AG10803 (cell line): ENCODE measurements at places on chromosomes 11 and 22.

DNA sequence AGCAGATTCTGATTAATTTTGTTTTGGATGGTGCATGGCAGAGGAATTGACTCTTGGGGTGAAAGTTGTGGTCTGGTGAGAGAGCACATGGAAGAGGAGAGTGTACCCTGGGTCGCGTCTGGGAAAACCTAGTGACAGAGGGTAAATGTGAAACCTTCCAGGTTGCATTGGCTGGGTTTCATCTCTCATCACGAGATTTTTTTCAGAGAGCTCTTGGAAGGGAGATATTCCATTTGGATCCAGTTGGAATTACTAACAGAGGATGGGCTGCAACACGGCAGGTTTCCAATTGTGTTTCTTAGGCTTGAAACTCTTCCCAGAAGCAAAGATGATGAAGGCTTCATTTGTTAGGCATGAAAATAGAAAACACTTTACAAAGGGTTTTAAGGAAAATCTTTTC lies 109.7 kb upstream of the MTMR2 start:
- no peak for DNase-seq

DNA sequence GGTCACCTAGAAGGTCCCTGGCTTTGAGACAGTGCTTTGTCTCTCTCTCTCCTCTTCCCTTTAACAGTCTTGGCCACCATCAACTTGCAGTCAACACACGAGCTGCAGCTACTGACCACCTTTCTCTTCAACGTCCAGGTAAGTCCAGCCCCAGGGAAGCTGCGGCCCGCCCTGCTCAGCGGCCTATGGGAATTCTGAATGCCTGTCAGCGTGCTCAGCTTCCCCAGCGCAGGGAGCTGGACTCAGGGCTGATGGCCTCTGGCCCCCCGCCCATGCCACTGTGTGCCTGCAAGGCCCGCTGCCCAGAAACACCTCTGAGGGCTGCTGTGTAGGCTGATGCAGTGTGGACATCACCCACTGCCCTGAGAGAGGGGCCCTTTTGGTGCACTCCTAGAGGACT lies 32.5 kb downstream of the GLB1L2 start:
- DNase-seq: no peak

DNA sequence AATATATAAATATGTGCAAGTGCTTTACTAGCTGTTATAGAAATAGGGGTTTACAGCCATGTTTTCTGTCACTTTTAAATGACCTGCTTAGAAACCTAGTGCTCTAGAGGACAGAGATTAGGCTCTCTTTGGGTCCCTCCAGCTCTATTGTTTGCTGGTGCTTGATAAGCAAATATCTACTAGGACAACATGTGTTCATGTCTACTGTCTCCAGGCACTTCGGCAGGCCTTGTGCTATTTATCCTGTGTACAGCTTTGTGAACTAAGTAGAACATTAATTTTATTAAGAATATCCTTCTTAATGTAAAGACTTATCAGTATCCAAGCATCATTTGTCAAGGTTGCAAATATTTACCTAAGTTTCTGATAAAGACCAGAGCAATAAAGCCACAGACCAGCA lies 11.9 kb upstream of the RASSF10 start:
- DNase-seq: no peak

DNA sequence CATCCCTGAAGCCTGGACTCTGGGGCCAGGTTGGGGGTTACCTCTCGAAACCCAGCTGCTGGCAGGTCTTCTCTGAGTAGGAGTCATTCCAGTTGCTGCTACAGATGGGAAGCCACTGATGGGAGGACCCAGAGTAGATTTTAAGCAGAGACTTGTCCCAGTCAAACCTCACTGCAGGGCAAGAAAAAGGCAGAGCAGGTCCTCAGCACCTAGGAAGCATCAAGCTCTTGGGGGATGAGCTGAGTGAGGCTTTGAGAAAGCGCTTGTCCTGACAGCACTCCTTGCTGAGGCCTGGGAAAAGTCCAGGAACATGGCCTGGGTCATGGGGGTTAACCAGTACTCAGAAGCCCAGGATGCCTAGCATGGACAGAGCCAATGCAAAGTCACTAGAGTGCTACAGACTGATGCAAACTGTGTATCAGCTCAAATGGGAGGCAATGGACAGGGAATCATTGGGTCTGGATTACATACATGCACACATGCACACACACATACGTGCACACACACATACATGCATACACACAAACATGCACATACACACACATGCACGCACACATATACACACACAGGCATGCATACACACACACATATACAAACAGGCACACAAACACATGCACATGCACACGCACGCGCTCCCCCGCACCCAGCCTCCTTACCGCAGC lies 15.3 kb downstream of the TMPRSS13 start:
- DNase-seq: no peak

GRCh38 chr11:16793511-16793910 lies 55.1 kb downstream of the C11orf58 start:
- no peak for DNase-seq

DNA sequence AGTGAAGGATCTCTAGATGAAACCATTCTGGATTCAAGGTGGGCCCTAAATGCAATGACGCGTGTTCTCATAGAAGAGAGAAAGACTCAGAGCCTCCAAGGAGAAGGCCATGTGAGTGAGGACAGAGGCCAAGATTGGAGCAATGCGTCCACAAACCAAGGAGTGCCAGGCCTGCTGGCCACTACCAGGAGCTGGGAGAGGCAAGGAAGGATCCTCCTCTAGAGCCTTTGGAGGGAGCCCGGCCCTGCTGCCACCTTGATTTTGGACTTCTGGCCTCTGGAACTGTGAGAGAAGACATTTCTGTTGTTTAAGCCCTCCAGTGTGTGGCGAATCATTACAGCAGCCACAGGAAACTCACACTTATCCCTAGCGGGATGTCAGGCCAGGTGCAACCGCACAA lies 52.7 kb upstream of the SHANK2 start:
- no peak for DNase-seq

- peak; percentile 12 for DNase-seq
Observed at GRCh38 chr11:88680806-88681205, 343.3 kb upstream of the CTSC start.

DNA sequence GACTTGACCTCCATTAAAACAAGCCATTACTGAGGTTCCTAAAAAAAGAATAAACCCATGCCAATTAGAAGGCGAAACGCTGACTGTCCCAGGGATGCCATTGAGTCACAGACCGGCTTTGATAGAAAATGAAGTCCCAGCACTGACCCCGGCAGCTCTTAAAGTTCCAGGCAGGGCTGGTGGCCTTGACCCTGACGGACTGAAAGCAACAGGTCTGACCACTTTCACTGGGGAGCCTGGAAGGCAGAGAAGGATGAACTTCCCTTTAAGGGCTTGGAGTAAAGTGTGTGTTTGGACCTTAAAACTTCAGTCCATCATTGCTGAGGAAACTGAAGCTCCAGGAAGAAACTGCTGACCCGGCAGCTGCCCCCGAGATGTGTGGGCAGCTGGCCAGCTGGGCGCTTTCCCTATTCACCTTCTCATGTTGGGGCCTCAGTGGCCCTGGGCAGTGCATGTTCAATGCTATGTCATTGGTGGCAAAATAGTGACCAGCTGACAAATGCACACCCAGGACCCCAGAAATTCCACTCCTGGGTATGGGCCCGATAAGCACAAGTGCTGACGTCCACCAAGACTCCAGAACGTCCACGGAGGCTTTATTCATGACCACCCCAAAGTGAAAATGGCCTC lies 18.9 kb upstream of the EFCAB6 start:
- no peak for DNase-seq

DNA sequence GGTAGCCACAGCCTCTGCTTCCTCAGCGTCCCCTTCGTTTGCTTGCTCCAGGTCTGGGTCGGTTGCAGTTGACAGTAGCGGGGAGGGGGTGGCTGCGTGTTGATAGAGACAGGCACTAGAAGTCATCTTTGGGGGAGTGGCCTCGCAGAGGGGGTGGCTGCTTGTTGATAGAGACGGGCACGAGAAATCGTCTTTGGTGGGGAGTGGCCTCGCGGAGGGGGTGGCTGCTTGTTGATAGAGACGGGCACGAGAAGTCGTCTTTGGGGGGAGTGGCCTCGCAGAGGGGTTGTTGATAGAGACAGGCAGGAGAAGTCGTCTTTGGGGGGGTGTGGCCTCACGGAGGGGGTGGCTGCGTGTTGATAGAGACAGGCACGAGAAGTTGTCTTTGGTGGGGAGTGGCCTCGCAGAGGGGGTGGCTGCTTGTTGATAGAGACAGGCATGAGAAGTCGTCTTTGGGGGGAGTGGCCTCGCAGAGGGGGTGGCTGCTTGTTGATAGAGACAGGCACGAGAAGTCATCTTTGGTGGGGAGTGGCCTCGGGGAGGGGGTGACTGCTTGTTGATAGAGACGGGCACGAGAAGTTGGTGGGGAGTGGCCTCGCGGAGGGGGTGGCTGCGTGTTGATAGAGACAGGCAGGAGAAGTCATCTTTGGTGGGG lies 328.3 kb downstream of the TBC1D22A start:
- DNase-seq: peak; percentile 74

DNA sequence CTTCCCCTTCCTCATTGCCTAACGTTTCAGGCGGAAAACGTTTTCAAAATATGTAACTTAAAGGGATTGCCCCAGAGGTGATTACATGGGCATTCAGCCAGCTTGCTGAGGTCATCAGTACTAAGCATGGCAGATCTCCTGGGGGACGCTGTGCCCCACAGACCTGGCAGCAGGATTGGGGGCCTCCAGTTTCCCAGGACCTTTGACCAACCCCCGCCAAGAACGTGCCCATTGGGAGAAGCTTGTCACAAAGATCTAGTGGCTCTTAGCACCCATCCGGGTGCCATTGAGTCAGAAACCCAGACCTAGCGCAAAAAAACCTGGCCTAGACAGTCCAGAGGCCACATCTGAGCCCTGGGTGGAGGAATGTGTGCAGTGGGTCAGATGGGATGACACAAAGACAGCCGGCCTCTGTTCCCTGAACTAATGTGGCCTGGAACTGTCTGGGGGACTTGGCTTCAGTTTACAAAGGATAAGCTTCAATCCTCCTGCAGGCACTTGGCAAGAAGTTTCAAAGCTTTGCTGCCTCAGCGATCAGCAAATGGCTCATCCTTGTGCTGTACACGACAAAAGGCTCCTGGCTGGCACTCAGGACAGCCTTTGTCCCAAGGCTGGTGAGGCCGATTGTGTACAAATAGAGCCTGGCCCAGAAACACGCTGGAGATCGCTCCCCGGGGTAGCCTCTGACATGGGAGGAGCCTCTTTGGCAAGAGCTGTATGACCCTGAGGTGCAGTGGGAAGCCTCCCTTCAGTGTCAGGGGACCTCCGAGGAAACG lies 9.5 kb downstream of the C1QTNF6 start:
- no peak for DNase-seq

DNA sequence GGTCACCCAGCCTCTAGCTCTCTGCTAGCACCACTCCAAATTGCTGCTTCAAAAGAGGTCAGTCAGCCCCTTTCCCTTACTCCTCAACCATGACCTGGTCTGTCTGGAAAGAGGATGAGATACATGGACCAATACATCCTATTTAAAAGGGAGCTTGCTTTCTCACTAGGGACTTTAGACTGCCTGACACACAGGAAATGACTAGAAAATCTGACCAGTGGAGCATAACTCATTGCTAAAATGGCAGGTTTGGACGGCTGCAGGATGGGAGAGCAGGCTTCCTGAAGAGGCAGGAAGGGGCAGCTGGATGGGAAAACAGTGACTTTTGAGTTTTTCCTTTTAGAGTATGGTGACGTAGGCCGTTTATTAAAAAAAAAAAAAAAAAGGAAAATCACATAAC lies 25.3 kb downstream of the STIM1 start:
- DNase-seq: peak; percentile 30

DNA sequence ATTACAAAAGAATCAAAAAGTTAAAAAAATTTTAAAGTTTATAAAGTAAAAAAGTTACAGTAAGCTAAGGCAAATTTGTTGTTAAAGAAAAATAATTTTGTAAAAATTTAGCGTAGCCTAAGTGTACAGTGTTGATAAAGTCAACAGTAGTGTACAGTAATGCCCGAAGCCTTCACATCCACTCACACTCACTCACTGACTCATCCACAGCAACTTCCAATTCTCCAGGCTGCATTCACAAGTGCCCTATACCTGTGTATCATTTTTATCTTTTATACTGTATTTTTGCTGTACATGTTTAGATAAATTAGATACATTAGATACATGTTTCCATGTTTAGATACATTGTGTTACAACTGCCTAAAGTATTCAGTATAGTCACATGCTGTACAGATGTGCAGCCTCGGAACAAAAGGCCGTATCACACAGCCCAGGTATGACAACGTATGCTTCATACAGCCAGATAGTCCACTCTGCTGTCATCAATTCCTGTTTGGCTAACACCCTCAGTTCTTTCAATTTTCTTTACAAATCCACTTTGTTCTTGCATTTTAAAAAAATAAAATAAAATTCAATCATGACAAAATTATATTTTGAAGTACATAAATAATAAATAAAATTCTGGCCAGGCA lies 80.7 kb downstream of the RBFOX2 start:
- no peak for DNase-seq

- DNase-seq: no peak
Observed at GRCh38 chr11:70317581-70318305, 47.3 kb downstream of the PPFIA1 start.

GRCh38 chr11:45796461-45796861 lies 8.5 kb upstream of the SLC35C1 start:
- no peak for DNase-seq

DNA sequence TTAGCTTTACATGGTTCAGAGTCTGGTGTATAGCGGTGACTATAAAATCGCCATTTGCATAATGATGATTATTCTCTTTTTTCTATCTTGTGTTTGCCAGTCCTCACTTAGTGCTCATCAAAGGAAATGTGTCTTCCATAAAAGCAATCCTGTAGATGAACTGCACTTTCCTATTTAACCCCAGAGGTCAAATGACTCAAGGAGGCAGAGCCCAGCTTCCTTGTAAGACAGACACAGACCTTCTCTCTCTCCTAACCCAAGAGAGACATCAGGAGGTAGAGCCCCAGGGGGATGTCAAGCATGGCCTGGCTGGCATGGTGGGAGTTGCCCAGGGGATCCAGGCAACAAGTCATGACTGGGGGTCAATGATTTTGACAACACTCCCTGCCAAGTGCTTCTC lies 46.9 kb upstream of the CRTAM start:
- DNase-seq: no peak

DNA sequence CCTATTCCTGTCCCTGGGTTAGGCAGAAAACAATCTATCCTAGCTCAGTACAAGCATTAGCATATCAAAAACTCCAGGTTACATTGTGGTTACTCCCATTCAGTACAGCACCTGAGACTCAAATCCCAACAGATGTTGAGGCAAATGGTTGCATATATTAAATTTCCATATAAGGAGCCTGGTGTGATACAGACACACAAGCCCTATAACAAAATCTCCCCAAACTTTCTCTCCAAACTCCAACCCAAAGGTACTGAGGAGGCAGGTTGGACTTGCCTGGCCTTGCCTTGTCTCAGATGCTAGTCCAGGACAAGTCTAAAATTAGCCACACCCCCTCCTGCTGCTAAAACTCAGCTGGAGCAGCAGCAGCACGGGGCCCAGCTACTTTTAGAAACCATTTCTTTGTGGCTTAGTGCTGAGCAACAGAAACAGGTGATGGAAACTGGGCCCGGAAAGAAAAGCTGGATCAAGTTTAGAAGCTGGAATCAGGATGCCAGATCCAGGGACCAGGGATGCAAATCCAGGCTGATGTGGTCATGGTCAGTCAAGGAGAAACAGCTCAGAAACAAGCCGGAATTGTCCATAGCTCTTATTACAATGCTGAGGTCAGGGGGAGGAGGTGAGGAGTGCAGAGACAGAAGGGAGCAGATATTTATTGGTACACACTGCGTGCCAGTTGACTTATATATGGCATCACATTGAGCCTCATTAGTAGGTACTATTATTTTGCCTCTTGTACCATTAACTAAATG lies 73.7 kb upstream of the AMOTL1 start:
- DNase-seq: no peak
